ENCODE measurements at places on chromosomes 16 and 17.

DNA sequence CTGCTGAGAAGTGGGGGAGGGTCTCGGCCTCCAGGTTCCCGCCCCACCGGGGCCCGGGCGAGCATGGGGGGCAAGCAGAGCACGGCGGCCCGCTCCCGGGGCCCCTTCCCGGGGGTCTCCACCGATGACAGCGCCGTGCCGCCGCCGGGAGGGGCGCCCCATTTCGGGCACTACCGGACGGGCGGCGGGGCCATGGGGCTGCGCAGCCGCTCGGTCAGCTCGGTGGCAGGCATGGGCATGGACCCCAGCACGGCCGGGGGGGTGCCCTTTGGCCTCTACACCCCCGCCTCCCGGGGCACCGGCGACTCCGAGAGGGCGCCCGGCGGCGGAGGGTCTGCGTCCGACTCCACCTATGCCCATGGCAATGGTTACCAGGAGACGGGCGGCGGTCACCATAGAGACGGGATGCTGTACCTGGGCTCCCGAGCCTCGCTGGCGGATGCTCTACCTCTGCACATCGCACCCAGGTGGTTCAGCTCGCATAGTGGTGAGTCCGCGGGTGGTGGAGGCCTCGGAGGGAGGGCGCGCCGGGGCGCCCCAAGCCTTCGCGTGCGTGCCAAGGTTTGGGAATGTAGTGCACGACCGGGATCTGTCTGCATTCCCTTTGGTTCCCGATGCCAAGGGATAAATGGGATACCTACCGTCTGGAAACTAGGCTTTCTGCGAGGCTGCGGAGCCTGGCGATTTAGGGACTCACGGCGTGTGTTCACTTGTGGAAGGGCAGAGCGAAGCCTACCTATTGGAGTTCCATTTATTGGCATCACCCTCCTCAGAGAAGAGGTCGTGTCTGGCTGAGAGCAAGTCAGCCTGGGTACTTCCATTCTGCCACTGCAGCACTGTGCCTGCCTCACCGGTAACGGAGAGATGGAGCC is 1.0 kb downstream of the ZNRF1 start:
- peak; percentile 91 for DNase-seq

- no peak for DNase-seq
These were observed 476.7 kb downstream of the SOX9 start for GRCh38 chr17:72597354-72598087.

DNA sequence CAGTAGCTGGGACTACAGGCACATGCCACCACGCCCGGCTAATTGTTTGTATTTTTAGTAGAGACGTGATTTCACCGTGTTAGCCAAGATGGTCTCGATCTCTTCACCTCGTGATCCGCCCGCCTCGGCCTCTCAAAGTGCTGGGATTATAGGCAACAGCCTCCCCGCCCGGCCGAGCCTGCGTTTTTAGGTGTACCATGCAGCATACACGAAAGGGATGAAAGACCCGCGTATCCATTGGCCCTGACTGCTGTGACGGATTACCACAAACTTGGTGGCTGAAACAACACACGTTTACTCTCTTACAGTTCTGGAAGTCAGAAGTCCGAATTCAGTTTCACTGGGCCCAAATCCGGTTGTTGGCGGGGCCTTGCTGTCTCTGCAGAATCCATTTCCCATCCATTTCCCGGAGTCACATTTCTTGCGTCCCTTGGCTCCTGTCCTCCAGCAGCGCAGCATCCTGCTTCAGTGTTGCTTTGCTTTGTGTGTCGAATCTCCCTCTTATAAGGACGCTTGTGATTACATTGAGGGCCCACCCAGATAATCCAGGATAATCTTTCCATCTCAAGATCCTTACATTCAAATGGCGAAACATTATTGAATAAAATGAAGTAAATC is 8.3 kb upstream of the GUCY2D start:
- DNase-seq = peak; percentile 48

DNA sequence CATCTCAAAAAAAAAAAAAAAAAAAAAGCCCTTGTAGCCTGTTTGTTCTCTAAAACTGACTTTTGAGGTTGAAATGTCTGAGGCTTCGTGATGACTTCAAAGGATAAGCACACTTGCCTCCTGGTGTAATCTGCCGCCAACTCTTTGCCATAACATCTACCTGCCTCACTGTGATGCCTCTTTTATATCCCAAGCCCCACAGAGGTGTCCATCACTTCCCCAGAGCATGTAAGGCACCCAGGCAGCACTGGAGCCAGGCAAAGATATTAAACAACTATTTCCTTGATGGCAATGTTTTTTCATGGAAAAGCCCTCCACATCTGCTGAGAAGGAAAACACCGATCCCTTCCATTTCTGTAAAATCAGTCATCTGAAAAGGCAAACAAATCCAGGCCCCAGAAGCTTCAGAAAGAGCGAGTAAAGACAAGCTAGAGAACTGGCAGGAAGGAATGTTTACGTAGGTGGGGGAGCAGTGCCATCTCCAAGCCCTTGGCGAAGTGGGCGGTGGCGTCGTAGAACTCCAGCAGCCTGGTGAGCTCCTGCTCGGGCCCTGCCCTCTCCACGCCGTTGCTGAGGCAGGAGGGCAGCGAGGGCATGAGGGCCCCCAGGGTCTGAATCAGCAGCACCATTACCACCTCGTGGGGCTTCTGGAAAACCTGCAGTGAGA is 28.6 kb downstream of the COG7 start:
- peak; percentile 88 for DNase-seq

- DNase-seq = no peak
These were observed 18.1 kb downstream of the SLC7A5 start for GRCh38 chr16:87851141-87851587.

GRCh38 chr16:76932541-76933211 is 258.3 kb upstream of the MON1B start:
- no peak for DNase-seq

DNA sequence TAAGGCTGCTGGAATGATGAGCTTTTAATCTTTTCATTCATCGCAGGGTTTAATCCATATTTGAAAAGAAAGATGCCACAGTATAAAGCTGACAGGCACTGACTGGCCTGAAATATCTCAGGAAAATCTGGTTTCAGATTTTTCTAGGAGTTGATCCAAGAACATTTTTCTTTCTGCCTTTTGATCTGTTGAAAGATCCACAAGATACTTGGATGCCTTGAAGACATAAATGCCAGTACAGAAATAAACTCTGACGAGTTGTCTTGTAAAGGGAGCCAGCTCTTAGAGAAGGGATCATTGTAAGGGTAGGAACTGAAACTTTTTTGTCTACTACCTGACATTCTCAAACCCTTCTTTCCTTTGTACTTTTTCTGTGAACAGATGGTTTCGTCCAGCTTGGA is 25.4 kb upstream of the KRT20 start:
- no peak for DNase-seq
